ENCODE measurements at places on chromosomes 7 and 10. TPM values are rescaled to one million over a fixed set of nuclear protein-coding genes. Genes with fewer than 3 reads are reported as not detected.

The PGAM2 gene
- 3.3 TPM for polyA plus RNA-seq

The GRID2IP gene
- polyA plus RNA-seq: 0.57 TPM

The ASB10 gene
- polyA plus RNA-seq: not detected

The IDE gene
- polyA plus RNA-seq: 8.2 TPM

The OGDHL gene
- polyA plus RNA-seq: 9.2 TPM

The RASA4B gene
- polyA plus RNA-seq: 93.4 TPM

The STEAP1 gene
- 2.3 TPM for polyA plus RNA-seq

The AKR1C2 gene
- 5.1 TPM for polyA plus RNA-seq

The SPDYE11 gene
- polyA plus RNA-seq: not detected

The SH2D4B gene
- not detected for polyA plus RNA-seq

The MYPN gene
- 0.19 TPM for polyA plus RNA-seq

The FAM237B gene
- polyA plus RNA-seq: not detected

The KLHDC10 gene
- 11.3 TPM for polyA plus RNA-seq

The MAP3K8 gene
- polyA plus RNA-seq: 13.0 TPM

The HOXA9 gene
- not detected for polyA plus RNA-seq

The HGF gene
- polyA plus RNA-seq: 0.53 TPM

The CLRN3 gene
- not detected for polyA plus RNA-seq

The BET1 gene
- polyA plus RNA-seq: 23.2 TPM

The ARHGEF5 gene
- polyA plus RNA-seq: 9.1 TPM

The MKI67 gene
- 0.11 TPM for polyA plus RNA-seq

The CALHM3 gene
- polyA plus RNA-seq: 0.11 TPM

The COL28A1 gene
- 9.4 TPM for polyA plus RNA-seq

The MMP21 gene
- polyA plus RNA-seq: 0.35 TPM

The NRAP gene
- polyA plus RNA-seq: 0.04 TPM

The GBX1 gene
- polyA plus RNA-seq: not detected

The RARRES2 gene
- polyA plus RNA-seq: 246 TPM

The COL1A2 gene
- polyA plus RNA-seq: 12.5 TPM

The PTPRE gene
- 1.7 TPM for polyA plus RNA-seq

The LRRC18 gene
- not detected for polyA plus RNA-seq

The MLXIPL gene
- 146 TPM for polyA plus RNA-seq

The UBE2D1 gene
- 6.2 TPM for polyA plus RNA-seq
